ENCODE measurements at places on chromosomes 3 and 15. TPM values are rescaled to one million over a fixed set of nuclear protein-coding genes. Genes with fewer than 3 reads are reported as not detected.

DNA sequence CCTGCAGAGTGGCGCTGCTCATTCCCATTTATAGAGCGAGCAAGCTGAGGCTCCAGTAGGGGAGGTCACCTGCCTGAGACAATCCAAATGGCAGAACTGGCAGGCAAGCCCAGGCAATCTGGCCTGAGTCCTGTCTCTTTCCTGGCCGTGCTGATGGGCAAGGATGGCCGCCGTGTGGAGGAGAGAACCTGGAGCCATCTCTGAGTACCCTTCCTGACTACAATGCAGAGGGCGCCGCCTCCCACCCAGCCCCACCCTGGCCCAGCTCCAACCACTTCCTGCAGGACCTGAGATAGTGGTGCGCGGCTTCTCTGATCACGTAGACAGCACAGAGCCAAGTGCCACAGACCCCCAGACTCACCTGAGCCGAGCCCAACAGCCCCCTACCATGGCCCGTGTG, 7.0 kb downstream of the TLR9 start:
- DNase-seq, result no peak

GRCh38 chr3:156792945-156793344, 33.2 kb upstream of the LEKR1 start:
- DNase-seq, result no peak

DNA sequence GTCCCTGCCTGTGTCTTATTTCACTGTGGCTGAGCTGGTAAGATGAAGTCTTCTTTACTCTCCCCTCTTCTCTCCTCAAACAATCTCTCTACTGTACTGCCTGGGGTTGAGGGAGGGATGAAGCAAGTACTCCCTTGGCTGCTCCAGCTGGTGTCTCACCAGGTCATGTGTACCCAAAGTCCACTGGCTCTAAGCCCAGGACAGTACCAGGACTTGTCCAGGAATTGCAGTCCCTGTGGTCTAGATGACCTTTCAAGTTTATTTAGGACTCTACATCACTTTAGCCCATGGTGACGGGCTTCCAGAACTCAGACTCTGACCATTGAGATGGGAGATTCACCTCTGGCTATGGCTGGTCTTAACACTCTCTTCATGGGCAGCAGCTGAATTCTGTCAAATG, 17.5 kb upstream of the SLC27A2 start:
- peak; percentile 46 for DNase-seq

GRCh38 chr3:134149286-134149685, 101.4 kb downstream of the RYK start:
- DNase-seq, result no peak

DNA sequence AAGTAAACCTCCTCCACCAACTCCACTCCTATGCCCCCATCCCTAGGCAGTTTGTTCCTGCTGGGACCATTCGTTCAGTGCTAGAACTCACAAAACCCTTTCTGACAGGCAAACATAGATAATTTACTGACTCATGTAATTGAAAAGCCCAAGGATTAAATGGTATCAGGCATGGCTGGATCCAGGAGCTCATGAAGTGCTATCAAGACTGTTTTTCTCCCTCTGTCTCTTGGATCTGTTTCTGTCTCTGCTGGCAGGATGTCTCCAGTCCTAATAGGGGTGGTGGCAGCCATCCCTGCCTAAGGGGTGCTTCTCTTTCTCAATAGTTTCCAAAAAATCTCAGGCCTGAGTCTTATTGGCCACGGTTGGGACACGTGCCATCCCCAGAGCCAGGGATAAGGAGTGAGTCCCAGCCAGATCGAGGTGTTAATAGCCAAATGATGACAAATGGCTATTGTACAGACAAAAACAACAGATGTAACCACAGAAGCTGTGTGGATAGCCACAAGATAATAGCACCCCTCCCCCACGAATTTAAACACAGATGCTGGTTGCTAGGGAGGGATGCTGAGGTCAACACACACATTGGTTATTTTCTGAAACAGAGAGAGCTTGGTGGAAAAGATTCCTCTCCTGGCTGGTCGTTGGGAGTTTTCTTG, 168.6 kb downstream of the SHQ1 start:
- no peak for DNase-seq

GRCh38 chr15:51766341-51766740, 14.9 kb downstream of the TMOD2 start:
- no peak for DNase-seq

- peak; percentile 92 for DNase-seq
Observed at GRCh38 chr15:40279437-40280141, 3.3 kb downstream of the ANKRD63 start.

DNA sequence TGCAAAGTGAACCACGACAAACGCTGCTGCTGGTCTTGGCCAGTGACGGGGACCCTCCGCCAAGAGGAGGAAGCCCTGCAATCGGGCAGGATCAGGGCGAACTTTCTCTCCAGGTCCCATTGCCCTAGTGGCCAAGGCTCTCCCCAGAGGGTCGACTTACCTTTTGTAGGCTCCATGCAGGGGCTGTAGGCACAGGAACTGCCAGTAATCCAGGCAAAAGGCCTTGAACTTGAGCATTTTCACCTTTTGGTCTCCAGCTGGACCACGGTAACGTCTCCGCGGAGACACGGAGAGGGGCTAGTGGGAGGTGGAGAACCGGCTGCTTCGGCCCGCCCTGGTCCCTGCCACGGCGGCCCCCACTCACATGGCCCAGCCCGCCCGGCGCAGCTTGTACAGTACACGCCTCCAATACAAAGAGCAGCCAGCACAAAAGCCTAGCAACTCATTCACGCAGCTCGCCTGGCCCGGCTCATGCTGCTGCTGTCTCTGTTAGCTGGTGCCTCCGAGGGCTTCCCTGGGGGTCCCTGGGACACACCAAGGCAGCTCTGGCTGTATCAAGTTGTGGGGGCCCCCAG, 31.0 kb downstream of the IQSEC1 start:
- DNase-seq, result no peak

- DNase-seq, result no peak
Observed at GRCh38 chr15:37819191-37819590, 115.2 kb upstream of the TMCO5A start.

- no peak for DNase-seq
Observed at GRCh38 chr15:54482251-54482650, 504.0 kb downstream of the UNC13C start.

GRCh38 chr15:73687351-73687750, 3.2 kb downstream of the CD276 start:
- DNase-seq, result no peak

DNA sequence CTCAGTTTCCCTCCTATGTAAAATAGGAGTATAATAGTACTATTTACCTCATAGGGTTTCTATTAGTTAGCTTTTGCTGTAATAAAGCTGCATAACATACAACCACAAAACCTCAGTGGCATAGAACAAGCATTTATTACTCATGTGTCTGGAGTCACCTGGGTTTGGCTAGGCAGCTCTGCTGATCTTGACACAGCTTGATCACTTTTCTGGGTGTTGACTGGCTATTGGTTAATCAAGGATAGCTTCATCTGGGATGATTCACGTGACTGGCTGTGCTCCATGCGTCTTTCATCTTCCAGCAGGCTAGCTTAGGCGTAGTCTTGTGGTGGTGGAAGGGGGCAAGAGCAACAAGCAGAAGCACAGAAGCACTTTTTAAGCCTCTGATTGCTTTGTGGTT, 112.6 kb downstream of the SQOR start:
- DNase-seq, result no peak

DNA sequence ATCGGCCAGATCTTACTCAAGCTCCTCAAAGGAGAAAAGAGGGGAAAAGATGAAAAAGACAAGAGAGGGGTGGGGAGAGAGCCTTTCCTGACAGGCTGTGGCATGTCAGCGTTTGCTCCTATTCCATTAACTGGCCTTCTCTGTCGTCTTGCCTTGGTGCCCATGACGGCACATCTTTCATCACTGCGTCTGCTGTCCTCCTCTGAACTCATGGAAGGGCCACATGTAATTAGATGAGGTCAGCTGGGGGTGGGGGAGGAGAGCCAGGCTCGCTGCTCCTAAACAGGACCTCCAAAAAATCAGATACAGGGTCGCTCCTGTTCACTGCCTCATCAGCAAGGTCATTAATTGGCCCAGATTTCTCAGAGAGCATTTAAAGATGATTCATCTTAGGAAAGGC, 49.7 kb downstream of the LRTM1 start:
- DNase-seq, result no peak

DNA sequence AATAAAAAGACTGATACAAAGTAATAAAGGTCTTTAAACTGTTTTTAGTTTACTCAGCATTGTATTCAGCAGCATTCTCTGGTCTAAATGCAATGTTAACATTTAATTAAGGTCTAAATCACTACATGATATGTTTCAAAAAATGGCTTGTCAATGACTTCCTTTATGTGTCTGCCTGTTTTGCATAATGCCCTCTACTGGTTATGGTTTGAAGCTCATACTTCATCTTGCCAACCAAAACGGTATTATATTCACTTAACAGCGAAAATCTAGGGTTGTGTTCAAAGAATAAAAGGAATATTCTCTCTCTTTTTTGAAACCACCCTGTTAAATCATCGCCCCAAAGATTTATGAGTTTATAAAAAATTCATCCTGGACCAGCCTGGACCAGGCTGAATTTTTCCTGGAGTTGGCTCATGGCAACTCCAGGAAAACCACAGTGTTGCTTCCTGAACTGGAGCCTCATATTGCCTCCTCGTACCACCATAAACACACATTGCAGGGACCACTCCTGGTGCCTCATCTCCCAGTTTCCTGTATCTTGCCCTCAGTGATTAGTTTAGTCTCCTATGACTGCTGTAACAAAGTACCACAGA, 6.7 kb upstream of the NCEH1 start:
- no peak for DNase-seq

- no peak for DNase-seq
Observed at GRCh38 chr3:141386611-141387111, 18.4 kb downstream of the ZBTB38 start.

GRCh38 chr3:117486719-117487716, 777.4 kb downstream of the TUSC7 start:
- no peak for DNase-seq

GRCh38 chr3:157394411-157394810, 42.2 kb upstream of the PTX3 start:
- DNase-seq, result no peak

GRCh38 chr3:119579366-119580066, at the start of gene ADPRH:
Gene ADPRH, plus strand, starts transcription at chr3:119579492. Its CDS starts 2,678 bp downstream, at chr3:119582170.
- DNase-seq, result peak; percentile 95

- DNase-seq, result no peak
Observed at GRCh38 chr3:177058648-177059047, 138.6 kb downstream of the TBL1XR1 start.

DNA sequence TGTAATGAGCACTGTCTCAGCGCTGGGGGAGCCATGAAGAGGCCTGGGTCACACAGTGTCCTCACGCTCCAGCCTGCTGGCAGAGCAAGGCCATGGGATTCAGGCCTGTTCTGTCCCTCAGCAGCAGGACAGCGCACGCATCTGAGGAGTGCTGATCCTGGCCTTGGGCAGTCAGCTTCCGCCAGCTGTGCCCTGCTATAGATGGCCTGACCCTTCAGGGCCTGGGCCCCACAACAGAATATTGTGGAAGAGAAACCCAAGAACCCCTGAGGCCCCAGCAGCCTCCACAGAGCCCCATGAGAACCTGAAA, 78.6 kb downstream of the SRGAP3 start:
- DNase-seq, result no peak

DNA sequence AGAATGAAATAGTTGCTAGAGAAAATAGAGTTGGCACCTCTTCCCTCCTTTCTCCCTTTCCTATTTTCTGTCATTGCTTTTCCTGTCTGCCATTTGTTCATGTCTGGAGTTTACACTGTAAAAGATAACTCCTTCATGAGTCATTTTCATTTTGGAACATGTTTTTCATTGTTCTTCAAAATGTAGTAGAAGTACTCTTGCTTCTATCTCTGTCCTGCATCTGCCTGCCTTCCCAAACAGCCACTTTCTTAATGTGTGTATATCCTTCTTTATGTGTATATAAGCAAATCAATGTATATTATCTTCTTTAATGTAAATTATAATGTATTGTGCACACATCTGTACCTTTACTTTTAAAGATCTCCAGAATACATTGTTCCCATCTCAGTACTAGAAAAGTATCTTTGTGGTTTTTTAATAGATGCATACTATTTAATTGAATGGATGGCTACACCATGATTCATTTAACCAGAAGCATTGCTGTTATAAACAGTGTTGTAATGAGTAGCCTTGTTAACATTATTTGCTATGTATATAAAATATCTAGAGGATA, 41.1 kb downstream of the TSC22D2 start:
- no peak for DNase-seq

DNA sequence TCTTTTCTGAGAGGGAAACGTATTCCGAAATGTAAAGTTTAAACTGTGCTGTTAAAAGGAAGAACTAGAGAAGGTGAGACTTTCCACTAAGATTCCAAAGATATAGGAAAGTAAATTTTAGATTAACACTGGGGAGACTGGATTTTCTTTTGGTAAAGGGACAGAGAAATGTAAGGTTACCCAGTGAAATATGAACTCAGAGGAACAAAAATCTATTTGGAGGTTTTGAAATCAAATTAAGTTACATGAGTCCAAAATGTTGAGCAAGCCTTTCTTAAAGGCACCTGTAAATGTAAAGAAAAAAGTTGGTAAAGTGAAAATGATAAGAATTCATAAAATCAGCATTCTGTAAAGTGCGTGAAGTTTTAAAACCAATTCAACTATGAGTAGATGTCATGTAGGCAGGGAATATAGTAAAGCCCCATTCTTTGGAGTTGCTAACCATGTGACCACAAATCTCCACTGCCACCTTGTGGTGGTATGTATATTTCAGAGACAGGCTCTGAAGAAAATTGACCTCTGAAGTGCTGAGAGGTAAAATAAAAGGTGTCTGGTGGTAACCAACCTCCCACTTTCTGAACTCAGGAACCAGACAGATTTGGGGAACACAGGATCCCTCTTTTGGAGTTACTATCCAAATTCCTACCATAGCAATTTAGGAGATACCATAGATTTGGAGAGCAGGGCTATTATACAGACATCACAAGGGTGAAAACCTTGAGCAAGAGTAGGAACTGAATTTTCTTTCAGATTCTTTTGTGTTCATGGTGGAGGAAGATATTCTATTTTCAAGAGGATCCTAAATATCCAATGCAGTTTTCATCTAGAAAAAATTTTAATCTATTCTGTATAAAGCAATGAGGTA, 215.3 kb downstream of the ROBO2 start:
- no peak for DNase-seq

ANKUB1 gene
- polyA plus RNA-seq, result not detected

MYO5C gene
- 1.6 TPM for polyA plus RNA-seq

FEZF2 gene
- polyA plus RNA-seq, result not detected

CCDC39 gene
- not detected for polyA plus RNA-seq

SLC4A7 gene
- polyA plus RNA-seq, result 3.5 TPM

CKMT1B gene
- 2.7 TPM for polyA plus RNA-seq

PGBD4 gene
- polyA plus RNA-seq, result 1.5 TPM

GRM2 gene
- 0.09 TPM for polyA plus RNA-seq

APEH gene
- 37.4 TPM for polyA plus RNA-seq

IL16 gene
- 4.7 TPM for polyA plus RNA-seq

KNL1 gene
- 0.14 TPM for polyA plus RNA-seq

Measured in right cardiac atrium (tissue), 5 donors.